Iris pigment epithelial cell (primary cell): ENCODE measurements at places on chromosomes 13 and 19.

DNA sequence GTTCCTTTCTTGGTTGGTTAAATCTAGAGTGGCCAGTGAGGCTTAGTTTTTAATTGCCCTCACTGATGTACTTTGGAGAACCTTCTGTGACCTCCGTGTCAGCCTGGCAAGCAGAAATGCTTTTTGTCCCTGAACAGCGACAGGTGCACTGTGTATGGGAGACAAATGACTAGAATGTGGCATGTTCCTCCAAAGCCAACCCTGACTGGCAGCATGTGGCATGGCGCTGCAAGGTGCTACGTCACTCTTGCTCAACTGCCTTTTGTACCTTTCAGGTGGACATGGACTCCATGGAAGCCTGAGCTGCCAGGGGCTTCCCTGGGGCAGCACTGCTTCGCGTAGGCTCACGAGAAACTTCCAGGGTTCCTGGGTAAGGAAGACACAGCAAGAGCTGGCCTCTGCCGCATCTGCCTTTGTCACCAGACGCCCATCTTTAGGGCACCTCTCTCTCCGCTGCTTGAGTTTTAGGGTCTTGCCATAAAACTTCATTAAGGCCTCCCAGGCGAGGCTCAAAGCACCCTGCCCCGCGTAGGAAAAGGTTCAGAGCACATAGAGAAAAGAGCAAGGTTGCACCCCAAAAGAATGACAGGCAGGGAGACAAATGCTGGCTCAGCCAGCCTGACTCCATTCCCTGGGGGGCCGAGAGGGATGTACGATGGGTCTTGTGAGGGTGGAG is 167.1 kb upstream of the SOX1 start:
- no peak for DNase-seq

- no peak for DNase-seq
Measured at GRCh38 chr13:77691871-77692270, 5.6 kb upstream of the SLAIN1 start.

DNA sequence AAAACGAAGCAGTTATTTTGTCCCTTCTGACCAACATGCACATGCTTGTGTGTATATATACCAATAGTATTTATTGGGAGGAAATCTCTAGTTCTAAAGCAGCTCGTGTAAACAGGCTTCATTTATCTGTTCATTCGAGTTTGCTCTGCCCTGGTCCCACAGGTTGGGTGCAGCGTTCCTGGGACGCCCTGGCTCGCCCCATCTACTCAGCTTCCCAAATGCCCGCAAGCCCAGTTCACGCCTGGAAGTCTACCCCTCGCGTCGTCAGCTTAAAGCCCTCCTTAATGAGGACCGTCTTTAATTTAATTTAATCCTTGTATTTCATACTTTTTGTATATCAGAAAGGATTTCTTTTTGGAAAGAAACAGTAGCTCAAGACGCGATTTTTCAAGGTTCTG is 604 bp downstream of the THSD1 start:
- no peak for DNase-seq

DNA sequence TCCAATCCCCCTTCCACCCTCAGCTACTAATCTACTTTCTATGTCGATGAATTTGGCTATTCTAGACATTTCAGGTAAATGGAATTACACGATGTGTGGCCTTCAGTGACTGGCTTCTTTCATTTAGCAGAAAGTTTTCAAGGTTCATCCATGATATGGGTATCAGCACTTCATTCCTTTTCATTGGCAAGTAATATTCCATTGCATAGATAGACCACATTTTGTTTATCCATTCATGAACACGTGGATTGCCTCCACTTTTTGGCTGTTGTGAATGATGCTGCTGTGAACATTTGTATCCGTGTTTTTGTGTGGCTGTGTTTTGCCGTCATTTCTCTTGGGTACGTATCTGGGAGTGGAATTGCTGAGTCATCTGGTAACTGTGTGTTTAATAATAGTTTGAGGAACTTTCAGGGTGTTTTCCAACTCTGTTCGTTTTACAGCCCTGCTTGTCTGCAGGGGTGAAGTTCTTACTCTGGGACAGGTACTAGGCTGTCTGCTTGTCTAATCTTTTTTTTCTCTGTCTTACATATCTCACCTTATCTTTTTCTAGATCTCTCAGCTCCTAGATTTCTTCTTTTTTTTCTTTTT is 32.5 kb downstream of the MARK4 start:
- peak; percentile 62 for DNase-seq

DNA sequence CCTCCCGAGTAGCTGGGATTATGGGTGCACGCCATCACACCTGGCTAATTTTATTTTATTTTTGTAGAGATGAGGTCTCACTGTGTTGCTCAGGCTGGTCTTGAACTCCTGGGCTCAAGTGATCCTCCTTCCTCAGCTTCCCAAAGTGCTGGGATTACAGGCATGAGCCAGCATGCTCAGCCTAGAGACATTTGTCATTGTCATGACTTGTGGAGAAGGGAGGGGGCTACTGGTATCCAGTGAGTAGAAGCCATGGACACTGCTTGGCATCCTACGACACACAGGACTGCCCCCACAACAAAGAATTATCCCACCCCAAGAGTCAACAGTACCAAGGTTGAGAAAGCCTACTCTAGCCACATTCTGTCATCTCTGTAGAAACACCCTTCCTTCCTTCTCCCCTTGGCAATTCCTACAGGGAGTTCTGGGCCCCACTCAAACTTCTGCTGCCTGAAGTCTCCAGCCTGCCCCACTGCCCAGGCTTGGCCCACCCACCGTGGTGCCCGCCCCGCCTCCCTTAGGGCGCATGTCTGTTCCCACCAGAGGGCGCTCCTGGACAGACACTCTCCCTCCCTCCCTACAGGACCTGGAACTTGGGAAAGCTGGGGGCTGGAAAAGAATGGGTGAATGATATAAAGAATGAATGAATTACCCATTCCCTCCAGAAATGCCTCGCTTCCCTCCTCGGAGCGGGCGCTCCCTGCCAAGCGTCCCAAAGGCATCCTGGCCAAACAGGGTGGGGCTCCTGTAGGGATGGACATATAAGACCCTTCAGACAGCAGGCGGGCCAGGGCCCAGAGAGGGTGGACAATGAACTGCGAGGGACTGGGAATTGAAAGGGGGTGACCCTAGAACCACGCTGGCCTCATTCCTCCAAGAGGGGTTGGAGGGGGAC is 5.5 kb upstream of the EMP3 start:
- peak; percentile 67 for DNase-seq

GRCh38 chr13:107124129-107124718 is 556.3 kb upstream of the ARGLU1 start:
- DNase-seq: peak; percentile 17

GRCh38 chr19:46659151-46660007 is 1.6 kb downstream of the DACT3 start:
- peak; percentile 10 for DNase-seq

- no peak for DNase-seq
Measured at GRCh38 chr13:72637561-72637960, 89.9 kb downstream of the MZT1 start.

DNA sequence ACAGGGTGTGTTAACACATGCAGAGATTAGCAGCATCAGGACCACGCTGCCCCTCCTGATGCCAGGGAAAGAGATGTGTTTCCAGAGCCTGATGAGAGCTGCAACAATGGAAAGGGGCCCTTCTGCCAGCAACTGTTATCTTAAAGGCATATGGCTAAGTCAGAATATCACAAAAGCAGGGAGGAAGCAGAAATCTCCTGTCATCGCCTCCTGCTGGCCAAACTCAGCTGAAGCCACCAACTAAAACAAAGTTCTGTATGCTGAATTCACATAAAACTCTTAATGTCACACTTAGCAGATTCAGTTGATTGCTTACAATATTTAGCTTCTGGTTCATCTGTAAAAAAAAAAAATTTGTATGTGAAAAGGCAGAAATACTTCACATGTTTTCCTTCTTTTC is 178.2 kb downstream of the GPC5 start:
- no peak for DNase-seq

GRCh38 chr13:21686751-21687391 is 16.0 kb downstream of the FGF9 start:
- DNase-seq: no peak

DNA sequence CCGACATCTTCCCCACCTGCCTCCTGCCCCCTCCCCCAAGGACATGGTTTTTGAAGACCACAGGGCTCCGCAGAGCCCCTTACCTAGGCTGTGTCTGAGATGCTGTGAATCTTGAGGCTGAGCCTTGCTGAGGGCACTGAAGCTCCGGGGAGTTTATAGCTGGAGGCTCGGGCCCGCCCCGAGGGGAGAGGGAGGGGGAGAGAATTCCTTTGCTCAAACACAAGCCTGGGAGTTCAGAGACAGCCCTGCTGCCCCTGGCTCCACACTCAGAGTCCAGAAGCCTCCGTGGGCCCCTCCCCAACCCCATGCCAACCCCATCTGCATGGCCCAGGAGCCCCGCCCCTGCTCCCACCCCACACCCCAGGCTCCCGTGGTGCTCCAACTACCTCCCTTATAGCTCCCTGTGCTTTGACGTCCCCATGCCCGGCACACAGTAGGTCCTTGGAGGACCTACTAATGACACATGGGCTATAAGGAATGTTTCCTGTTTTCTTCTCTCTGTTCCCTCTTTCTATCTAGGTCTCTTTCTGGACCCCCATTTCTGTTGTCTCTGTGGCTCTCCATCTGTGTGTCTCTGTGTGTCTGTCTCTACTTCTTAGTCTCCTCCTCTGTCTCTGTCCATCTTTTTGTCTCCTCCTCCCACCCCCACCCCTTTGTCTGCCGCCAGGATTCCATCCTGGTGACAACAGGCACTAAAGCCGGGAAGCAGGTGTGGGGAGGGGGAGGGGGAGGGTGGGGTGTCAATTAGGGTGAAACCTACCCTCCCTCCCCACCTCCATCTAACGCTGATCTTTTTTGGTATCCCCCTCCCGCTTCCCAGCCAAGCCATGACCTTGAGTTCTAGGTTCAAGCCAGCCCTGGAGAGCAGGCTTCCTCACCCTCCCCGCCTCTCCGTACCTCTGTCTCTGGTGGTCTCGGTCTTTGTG is at the start of gene TNNT1:
Gene TNNT1, minus strand, starts transcription at position 129 of the 926 bp plus-strand sequence. CDS start 2,049 bp downstream, outside the sequence.
- no peak for DNase-seq

DNA sequence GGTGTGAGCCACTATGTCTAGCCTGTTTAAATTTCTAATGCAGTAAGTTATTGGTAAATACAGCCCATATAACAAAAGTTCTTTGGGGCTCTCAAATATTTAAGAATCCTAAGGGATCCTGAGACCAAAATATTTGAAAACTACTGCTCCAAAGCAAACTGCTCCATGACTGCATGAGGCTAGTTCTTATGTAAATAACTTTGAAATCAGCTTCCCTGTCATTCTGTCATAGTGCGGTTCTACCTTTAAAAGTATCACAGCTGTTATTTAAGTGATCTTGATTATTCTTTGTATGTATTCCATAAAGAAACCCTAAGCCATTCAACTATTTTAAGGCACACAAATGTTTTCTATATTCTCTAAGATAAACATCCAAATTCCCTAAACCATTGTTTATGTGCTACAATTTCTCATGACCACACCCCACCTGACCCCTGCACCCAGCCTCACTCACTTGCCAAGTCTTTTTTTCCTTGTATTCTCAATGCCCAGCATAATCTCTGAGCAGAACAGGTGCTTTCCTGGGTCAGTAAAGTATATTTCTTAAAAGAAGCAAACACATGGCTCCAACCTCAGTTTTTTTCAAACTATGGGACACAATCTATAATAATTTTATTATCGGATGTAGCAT is 146.6 kb downstream of the RNF17 start:
- DNase-seq: peak; percentile 15

DNA sequence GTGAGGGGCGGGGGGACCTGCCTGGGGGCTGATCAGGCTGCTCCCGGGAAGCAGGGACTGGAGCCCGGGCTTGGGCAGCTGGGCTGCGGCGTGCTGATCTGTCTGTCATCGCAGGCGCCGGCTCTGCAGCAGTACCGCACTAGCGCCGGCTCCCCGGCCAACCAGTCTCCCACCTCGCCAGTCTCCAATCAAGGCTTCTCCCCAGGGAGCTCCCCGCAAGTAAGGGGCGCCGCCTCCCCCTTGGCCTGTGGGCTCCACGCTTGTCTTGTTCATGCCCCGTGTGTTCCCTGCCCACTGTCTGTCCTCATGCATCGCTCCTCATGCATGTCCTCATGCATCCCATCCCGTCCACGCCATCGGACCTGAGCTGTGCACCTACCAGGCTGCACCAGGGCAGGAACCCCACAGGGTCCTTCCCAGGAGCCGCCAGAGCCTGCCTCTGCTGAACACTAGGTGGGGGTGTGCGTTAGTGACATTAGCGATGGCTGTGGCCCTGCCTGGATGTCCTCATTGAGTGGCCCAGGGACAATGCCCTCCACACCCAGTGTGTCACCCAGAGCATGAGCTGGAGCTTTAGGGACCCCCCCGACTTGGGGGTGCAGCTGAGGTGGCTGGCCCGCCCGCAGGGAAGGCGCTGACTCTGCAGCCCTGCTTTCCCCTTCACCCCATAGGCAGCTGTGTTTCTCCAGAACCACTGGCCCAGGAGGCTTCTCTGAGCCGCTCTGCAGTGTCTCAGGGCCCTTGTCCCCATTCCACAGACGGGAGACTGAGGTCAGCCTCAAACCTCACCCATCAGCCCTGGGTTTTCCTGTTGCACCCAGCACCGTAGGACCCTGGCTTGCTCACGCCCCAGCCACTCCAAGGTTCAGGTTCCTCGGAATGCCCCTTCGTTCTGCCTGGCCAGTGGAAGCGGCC is 19.5 kb downstream of the COMP start:
- DNase-seq: no peak

GRCh38 chr19:9146882-9147281 is 6.7 kb downstream of the ZNF317 start:
- DNase-seq: no peak

DNA sequence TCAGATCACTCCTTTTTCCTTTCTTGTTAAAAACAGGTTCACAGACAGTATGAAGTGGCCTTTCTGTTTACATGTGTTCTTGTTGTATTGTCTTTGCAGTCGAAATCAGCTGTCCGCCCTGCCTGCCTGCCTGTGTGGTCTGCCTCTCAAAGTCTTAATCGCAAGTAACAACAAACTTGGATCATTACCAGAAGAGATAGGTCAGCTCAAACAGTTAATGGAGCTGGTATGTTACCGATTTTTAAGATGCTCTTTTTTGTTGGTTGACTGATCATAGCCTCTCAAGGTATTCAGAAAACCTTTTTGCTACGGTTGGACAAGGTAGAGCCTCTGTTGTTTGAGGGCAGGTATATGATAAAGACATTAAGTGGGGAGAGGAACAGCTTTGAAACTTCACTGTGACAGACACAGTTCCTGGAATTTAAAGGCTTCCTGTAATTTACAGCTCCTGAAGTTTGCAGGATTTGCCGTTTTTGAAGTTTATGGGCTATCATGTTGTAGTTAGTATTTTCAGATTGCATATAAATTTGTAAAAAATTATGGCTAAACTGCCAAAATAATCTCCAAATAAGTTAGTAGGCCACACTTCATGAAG is 116.1 kb downstream of the LRCH1 start:
- DNase-seq: no peak

GRCh38 chr19:55433292-55433691 is 9.8 kb downstream of the SHISA7 start:
- no peak for DNase-seq

GRCh38 chr13:28819735-28820098 is 422 bp upstream of the MTUS2 start:
- peak; percentile 51 for DNase-seq
